ENCODE measurements at places on chromosomes 7 and 10. TPM values are rescaled to one million over a fixed set of nuclear protein-coding genes. Genes with fewer than 3 reads are reported as not detected.

PKD1L1 gene
- 0.09 TPM for total RNA-seq

DNA sequence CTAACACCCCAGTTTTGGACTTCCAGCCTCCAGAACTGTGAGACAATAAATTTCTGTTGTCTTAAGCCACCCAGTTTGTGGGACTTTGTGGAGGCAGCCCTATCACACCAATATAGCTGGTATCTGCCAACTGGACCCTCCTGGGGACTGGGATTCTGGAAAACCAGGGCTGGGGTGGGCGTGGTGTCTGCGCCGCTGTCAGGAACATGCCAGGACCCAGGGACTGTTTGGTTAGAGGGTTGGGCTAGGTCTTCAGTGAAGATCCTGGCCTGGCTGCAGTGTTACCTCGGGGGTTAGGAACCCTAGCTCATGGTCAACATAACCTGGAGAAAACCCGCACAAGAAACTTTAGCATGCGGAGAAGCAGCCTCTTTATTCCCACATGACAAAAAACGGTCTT, 42.6 kb downstream of the PNLIPRP2 start:
- DNase-seq, result no peak

TAF3 gene
- 3.4 TPM for total RNA-seq

MBL2 gene
- total RNA-seq, result not detected

TMEM236 gene
- total RNA-seq, result 0.06 TPM

GRCh38 chr10:86287110-86287793, 79.3 kb downstream of the GRID1 start:
- no peak for DNase-seq

GRB10 gene
- total RNA-seq, result 33.9 TPM

DNA sequence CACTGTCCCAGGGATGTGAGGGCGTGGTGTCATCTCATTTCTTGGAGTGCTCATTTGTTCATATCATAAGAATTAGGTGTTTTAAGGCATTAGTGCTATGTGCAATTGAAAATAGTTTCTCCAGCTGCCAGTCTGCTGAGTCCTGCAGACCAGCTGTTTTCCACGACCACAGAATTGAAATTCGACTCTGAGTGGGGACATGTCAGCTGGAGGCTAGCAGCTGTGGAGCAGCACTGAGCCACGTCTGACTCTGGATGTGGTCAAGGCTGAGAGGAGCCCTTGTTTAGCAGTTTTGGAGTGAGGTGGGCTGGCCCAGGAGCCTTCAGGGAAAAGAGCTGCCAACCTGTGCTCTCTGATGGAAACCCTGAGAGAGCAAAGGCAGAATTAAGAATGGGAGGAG, 156.3 kb upstream of the GRB10 start:
- no peak for DNase-seq

GRCh38 chr7:17722798-17723197, 217.5 kb downstream of the SNX13 start:
- DNase-seq, result no peak

PGAM2 gene
- total RNA-seq, result 11.3 TPM

DNA sequence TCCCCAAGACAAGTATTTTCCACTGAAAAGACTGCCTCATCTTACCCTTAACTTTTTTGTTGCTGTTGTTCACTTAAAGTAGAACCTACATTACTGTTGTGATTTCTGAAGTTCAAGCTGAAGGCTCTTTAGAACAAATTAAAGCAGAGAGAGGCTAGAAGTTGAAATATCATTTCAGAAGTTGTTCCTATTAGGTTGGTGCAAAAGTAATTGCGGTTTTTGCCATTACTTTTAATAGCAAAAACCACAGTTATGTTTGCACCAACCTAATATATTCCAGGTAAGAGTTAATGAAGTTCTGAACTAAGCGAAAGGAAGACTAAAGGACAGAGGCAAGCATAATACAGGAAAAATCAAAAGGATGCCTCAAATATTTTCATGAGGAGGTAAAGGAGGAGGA, 153.7 kb downstream of the CACNA2D1 start:
- DNase-seq, result no peak

GRCh38 chr7:106462365-106462859, 177.6 kb upstream of the NAMPT start:
- peak; percentile 11 for DNase-seq

- DNase-seq, result no peak
Observed at GRCh38 chr10:131690805-131691239, 210.0 kb upstream of the PPP2R2D start.

GRCh38 chr7:11667810-11668185, 164.2 kb downstream of the THSD7A start:
- no peak for DNase-seq

ASAH2B gene
- total RNA-seq, result 18.8 TPM

OR2A42 gene
- 0.15 TPM for total RNA-seq
